CD4-positive, alpha-beta memory T cell (primary cell): ENCODE measurements at places on chromosomes 4 and X.

- no peak for DNase-seq
Measured at GRCh38 chr4:47553329-47554125, 68.5 kb downstream of the ATP10D start.

DNA sequence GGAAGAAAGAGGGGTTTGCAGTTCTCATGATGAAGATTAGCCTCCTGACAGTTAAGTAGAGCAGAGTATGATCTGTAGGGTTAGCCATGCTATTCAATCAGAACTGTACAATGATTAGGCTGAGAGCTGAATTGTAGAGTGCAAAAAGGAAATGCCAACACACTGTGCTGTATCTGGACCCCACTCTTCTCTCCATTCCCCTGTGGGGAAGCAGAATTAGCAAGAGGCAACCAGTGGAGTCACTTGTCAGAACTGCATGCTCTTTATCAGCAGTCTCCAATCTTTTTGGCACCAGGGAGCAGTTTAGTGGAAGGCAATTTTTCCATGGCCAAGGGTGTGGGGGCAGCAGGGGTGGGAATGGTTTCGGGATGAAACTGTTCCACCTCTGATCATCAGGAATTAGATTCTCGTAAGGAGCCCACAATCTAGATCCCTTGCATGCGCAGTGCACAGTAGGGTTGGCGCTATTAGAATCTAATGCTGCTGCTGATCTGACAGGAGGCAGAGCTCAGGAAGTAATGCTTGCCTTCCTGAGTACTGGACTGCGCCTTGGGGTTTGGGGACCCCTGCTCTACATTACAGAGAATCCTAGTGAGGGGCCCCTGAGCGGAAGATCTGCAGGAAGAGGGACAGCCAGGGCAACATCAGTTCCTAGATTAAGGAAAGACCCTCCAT is 19.4 kb downstream of the TBC1D9 start:
- no peak for DNase-seq

DNA sequence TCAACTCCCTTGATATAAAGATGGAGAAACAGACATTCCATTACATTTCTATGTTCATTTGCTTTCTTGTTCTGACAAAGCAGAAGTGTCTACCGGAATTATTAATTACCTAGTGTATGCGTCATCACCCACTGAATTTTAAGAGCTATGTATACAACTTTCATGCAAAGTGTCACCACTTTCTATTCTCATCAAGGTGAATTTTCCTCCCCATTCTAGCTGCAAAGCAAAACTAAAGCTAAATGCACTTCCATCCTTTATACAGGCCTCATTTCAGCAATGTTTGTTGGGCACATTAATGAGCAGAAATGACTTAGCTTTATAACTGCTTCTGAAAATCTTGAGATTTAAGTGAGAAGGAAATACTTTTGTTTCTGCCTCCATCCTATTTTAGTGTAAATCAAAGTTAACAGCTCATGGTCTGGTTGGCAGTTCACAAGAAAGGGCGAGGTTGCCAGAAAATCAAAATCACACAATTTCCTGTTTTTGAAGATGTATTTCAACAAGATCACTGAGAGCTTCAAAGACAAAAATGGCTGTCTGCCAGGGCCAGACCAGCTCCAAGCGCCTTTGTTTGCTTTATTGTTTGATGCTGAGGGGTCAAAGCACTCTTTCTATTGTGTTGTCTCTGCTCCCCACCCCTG is 7.2 kb upstream of the FAM9C start:
- peak; percentile 61 for DNase-seq

DNA sequence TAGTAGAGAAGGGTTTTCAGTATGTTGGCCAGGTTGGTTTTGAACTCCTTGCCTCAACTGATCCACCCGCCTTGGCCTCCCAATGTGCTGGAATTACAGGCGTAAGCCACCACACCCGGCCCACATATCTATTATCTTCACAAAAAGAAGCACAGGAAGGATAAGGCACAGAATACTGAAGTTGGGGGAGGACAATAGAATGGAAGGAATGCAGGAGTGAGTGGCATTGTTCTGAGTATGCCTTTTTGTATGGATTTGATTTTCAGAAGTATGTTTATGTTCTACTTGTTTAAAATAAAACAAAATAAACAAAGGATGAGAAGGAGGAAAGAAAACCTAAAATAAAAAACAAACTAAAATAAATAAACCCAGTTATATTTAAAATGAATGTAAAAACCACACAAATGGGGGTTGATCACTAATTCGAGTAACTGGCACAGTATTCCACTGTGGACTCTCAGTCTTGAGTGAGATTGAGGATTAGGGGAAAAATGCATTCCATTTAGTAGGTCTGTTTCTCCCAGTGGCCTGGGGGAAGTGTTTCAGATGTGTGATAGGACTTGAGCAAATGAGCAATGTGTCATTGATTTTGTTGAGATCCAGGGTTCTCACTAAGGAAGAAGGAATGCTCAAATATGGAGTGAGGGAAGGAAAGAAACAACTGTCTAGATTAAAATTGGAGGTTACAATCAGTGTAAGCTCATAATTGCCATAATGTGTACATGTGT is 109.0 kb upstream of the C1QTNF7 start:
- DNase-seq = no peak
